Trophoblast cell (in vitro differentiated cells and primary cell): ENCODE measurements at places on chromosomes 11 and 22.

- peaks cover 2% of the 10 kb centered on the region for H3K36me3 ChIP-seq
- peak overlapping the region; percentile 95 for H3K27ac ChIP-seq
- H3K27me3 ChIP-seq, result no peaks in the 10 kb centered on the region
- peak; percentile 97 for DNase-seq
- H3K4me1 ChIP-seq, result peaks cover 32% of the 10 kb centered on the region
Measured at GRCh38 chr11:16924826-16925560, 89.2 kb downstream of the PLEKHA7 start.

DNA sequence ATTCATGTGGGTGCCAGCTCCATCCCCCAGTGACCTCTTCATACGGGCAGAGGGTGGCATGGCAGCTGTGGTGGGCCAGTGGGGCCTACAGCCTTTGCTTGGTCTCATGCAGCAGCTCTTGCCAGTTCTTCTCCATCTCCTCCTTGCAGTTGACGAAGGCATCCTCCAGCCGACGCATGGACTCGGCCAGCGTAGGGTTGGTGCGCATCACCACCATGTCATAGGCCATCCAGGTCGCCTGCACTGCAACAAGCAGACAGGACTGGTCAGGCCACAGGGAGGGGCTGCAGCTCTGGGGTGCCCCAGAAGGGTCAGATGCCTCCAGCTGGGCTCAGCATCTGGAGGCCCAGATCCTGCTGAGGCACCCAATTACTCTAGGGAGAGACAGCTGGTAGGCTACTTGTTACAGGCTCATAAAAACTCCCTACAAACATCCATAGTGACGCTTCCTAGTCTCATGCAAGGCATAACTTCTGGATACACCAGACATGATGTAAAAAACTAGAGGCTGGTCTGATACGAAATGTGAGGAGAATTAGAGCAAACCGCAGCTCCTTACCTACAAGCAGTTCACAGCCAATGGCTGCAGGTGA, 5.6 kb downstream of the KLHDC7B start:
- H3K36me3 ChIP-seq, result no peaks in the 10 kb centered on the region
- no peak for DNase-seq
- no peaks in the 10 kb centered on the region for H3K4me1 ChIP-seq
- H3K4me3 ChIP-seq, result no peak overlapping the region

DNA sequence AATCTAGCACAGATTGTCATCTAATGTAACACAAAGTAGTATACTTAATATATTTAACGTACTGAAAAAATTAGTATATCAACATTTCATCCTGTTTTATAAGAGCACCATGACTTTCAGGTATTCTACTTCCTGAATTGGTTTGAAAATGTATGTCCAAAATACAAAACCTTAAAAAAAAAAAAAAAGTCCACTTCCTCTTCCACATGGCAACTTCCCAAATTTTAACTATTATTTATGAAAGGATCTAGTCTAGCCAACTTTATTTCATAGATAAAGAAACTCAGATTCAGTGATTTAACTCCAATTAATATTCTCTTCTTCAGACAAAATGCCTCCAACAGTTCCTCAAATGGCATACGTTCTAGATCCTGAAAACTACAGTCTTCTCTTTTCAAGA, 44.0 kb downstream of the PIK3C2A start:
- H3K36me3 ChIP-seq, result peaks cover 3% of the 10 kb centered on the region
- H3K4me1 ChIP-seq, result no peaks in the 10 kb centered on the region
- H3K4me3 ChIP-seq, result no peak overlapping the region

DNA sequence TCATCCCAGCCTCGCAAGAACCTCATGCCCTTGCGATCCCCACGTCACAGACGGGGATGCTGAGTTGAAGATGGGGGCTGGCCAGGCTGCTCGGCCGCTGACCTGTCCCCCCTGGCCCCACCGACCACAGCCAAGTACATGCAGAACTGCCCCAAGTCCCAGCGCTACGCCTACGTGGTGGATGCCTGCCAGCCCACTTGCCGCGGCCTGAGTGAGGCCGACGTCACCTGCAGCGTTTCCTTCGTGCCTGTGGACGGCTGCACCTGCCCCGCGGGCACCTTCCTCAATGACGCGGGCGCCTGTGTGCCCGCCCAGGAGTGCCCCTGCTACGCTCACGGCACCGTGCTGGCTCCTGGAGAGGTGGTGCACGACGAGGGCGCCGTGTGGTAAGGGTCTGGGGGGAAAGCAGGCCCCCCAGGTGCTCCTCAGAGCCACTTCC, 10.0 kb downstream of the MUC5B start:
- H3K27ac ChIP-seq, result no peak overlapping the region
- no peak overlapping the region for H3K4me3 ChIP-seq
- no peak for DNase-seq
- H3K4me1 ChIP-seq, result no peaks in the 10 kb centered on the region

DNA sequence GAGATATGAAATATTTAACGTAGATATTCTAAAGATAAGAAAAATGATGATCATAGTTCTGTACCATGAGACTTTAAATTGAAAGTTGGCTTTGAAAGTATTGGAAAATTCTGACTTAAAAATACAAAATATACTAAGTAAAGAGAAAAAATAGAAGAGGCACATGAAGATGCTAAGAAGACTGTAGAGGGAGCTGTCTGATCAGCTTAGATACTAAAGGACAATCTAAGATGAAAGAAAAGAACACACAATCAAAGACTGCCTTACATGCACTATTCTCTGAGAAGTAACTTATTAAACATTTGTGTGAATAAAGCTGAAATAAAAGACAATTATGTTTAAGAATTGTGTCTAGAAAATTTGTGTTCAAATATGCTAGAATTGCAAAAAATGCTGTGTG, 55.1 kb downstream of the RBMXL2 start:
- no peaks in the 10 kb centered on the region for H3K27me3 ChIP-seq
- DNase-seq, result no peak
- no peaks in the 10 kb centered on the region for H3K36me3 ChIP-seq
- H3K4me1 ChIP-seq, result no peaks in the 10 kb centered on the region
- no peak overlapping the region for H3K4me3 ChIP-seq

GRCh38 chr11:40227730-40228129, 1231.7 kb downstream of the LRRC4C start:
- no peak overlapping the region for H3K4me3 ChIP-seq
- H3K27me3 ChIP-seq, result no peaks in the 10 kb centered on the region
- H3K27ac ChIP-seq, result no peak overlapping the region
- DNase-seq, result no peak

GRCh38 chr11:91164452-91164822, 941.6 kb upstream of the CHORDC1 start:
- H3K4me1 ChIP-seq, result no peaks in the 10 kb centered on the region
- peak overlapping the region; percentile 94 for H3K27ac ChIP-seq
- H3K27me3 ChIP-seq, result no peaks in the 10 kb centered on the region
- no peak for DNase-seq
- H3K4me3 ChIP-seq, result no peak overlapping the region
- H3K36me3 ChIP-seq, result no peaks in the 10 kb centered on the region

DNA sequence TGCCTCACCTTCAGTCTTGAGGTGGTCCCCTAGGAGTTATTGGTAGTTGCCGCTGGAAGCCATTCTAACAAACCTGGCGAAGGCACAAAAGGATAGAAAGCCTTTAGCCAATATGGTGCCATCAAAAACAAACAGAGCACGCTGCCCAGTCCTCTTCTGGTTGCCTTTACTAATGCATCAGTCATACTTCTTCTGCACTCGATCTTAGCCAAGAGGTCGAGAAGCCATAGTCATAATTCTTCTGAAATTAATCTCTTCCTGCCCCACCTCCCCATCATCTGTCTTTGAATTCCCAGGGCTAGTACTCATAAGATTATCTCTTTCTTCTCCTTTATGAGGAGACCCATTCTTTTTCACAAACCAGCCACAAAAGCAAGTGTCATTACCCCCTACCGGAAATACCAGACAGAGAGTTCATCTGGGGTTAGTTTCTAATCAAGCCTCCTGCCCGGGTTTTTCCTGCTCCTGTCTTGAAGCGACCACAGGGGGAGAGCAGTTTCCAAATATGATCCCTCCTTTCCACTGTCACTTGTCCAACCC, 21.4 kb upstream of the EHF start:
- H3K36me3 ChIP-seq, result no peaks in the 10 kb centered on the region
- H3K27me3 ChIP-seq, result no peaks in the 10 kb centered on the region
- H3K4me3 ChIP-seq, result no peak overlapping the region
- peaks cover 3% of the 10 kb centered on the region for H3K4me1 ChIP-seq

DNA sequence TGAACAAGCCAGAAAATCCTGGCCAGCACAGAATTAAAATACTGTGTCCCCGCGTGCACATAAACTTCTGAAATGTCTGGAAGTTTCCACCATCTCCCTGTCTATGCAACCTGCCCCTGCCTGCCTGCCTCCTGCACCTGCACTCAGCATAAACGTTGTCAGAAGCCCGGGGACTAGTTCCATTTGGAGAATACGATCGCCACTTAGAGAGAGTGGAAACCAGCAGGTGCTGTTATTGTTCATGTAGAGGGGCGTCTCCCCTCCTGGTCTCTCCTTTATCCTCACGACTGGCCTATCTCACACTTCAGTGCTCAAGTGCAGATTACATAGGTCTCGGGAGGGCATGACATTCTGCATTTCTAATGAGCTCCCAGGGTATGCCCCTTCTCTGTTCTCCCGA, 35.6 kb downstream of the MPPED1 start:
- H3K4me1 ChIP-seq, result no peaks in the 10 kb centered on the region
- H3K4me3 ChIP-seq, result no peak overlapping the region
- no peak for DNase-seq
